Suppressor macrophage treated with lipopolysaccharide for 1 hour (primary cell): ENCODE measurements at places on chromosomes 5 and 9.

DNA sequence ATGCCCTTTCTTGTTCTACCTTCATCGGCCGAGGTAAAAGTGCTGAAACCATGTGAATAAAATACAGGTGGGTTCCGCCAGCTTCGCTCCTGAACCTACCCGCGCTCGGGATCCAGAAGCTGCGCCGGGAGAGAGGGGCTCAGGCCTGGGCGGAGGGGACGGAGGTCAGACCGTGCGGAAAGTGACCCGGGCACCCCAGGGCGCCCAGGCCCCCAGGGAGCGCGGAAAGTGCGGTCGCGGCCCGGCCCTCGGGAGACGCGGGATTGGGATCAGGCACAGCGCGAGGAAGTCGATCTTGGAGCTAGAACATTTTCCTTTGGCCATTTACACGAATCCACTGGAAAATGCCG is 329 bp downstream of the SYK start:
- peak; percentile 38 for DNase-seq

GRCh38 chr5:141422742-141423291 is 2.0 kb downstream of the PCDHGA11 start:
- no peak for DNase-seq

DNA sequence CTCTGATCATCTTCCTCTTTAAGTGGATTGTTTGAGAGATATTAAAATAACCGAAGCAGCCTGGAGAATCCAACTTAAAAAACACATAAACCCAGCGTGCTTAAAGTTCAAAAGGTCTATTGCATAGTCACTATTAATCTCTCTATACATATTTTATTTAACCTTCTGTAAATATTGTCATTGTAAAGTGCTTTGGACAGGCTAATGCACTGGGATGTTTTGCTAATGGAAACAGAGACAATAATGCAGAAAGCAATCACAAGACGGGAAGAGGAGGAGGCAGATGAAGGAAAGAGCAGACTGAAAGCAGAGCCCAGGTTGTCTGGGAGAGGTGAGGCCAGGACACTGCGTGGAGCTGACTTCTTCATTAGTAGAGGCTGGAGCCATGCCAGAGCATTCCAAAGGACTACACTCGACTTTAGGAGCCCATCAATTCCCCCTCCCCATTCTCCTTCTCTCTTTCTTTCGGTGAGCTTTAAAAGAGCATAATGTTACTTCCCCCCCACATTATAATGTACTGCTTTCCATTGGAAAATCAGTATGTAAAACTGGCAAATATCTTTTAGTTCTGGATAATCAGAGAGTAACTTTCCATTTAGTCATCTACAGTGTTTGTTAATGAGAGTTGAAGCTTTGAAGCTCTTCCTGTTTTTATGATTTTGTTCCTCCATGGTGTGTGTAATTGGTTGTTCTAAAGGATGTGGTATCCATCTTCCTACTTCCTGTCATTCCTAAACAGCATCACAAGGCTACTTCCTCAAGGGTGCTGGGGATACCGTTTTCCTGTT is 307.3 kb upstream of the MPDZ start:
- no peak for DNase-seq

DNA sequence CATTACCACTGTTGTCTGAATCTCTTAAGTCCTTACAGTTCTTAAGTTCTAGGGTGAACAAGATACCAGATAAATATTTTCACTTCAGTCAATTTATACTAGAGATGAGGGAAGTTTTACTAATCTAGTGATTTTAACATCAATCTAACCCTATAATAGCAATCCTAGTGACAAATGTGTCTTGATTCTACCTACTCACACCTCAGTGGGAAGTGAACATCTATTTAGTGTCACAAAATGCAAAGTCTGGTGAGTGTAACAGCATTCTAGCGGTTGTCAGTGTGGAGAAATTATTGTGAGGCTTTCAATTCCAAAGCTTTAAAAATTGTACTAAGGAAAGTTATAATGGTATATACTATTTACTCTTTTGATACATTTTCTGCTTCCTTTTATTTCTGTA is 225.8 kb upstream of the CYLC2 start:
- no peak for DNase-seq

DNA sequence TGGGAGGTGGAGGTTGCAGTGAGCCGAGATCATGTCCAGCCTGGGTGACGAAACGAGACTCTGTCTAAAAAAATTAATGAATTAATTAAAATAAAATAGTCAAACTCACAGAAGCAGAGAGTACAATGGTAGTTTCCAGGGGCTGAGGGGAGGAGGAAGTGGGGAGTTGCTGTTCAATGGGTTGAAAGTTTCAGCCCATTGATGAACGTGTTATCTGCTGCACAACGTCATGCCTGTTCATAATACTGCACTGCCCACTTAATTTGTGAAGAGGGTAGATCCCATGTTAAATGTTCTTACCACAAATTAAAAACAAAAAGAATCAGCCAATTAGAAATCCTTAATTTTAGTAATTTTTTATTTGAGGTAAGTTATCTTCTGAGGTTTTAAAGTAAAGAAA is 16.4 kb upstream of the RUFY1 start:
- no peak for DNase-seq

GRCh38 chr9:101418518-101419430 is 16.8 kb downstream of the ALDOB start:
- DNase-seq: no peak

DNA sequence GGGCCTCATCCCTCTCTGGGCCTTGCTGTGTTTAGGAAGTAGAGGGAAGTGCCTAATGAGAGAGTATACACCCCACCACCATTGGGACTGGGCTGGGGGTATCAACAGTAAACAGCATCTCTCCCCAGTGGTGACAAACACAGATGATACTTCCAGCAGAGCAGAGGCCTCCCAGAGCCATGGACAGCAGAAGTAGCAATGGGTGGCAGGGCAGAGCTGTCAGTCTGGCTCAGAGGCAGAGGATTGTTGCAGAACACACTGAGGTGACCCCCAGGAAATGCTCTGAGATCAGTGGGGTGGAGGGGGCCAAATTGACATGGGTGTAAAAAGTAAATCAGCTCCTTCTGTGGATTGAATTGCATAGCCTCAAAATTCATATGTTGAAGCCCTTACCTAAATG is 12.1 kb upstream of the P4HA2 start:
- DNase-seq: no peak

- DNase-seq: no peak
These were observed 187.7 kb upstream of the KCNN2 start for GRCh38 chr5:114174131-114174530.

GRCh38 chr5:135030123-135030955 is 3.7 kb downstream of the PITX1 start:
- peak; percentile 58 for DNase-seq

DNA sequence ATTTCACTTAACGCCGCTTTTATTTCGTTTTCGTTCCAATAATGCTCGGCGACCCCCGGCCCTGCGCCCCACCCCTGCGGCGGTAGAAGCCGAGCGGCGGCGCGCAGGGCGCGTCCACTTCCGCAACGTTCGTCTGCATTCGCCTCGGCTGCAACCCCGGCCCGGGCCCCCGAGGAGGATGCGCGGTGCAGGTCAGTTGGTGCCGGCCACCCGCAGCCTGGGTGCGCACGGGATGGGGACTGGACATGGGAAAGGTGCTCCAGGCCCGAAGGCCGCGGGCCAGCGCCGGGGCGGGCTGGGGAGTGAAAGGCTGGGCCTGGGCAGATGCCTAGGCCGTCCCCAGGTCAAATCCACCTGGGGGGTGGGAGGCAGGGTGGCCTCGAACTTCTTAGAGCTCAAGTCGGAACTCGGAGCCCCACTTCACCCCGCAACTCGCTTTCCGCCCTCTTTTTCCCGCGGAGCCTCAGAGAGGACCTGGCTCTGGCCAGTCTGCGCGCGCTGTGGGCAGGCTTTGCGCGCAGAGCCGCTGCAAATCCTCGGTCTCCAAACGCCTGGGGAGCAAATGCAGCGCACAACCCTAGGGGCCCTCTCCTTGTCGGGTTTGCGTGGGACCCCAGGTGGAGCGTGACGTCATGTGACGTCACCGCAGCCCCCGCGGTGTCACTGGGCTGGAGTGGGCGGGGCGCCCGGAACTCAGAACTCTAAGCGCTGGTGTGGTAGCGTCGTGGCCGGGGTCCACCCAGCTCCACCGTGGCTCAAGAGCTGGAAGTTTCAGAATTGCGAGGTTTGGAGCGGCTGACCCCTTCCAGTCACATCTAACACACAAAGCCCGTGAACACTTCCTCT is 3.3 kb downstream of the TLX3 start:
- no peak for DNase-seq

DNA sequence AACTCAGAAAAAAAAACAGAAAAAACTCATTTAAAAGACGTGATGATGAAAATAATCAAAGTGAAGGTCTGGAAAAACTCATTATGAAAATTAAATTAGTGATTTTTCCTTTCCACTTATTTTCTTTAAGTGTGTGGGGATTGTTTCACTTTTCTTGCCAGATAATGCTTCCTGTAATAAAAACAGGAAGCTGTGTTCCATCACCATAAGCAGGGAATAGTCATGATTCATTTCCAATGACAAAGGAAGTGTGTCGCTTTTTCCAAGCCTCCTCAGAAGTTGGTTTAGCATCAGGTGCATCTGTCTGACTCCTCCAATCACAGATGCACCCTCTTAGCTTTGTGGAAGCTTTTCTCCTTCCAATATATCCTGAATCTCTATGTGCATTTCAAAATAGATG is 2068.7 kb downstream of the MAT2B start:
- DNase-seq: peak; percentile 63

- no peak for DNase-seq
These were observed 14.5 kb downstream of the FCN2 start for GRCh38 chr9:134895097-134895496.

DNA sequence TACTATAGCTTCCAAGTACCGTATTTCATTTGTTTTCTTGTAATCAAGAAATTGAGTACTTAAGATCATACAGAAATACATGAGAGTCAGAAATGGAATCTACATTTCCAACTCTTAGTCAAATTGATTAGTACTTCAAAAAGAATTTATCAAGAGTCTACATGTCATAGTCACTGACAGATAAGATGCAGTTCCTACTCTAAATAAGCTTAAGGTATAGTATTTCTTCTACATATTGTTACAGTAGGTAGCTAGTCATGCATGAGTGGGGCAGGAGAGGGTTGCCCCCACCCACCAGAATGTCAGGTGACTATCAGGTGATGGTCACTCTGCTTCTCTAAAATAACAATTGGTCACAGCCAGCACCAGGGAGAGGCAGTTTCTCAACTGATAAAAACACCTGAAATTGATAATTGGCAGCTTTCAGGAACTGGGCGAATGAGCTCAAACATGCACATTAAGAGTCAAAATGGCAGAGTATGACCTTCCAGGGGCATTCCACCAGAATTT is 2.9 kb downstream of the BAAT start:
- no peak for DNase-seq

DNA sequence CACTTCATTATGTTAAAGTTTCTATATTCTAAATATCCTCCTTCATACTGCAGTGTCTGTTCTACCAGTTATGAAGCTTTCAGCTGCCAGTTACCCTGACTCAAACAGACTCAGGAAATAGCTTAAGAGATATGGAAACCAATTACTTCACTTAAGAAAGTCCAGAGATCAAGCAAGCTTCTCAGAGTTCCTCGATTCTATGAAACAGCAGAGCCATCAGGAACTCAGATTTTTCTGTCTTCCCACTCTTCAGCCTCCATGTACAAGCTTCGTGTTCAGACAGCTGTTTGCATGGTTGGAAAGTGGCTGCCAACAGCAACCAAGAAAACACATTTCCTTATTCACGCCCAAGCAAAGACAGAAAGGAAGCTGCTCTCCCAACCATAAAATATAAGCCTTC is 216.1 kb downstream of the ACTL7B start:
- peak; percentile 94 for DNase-seq

- no peak for DNase-seq
These were observed 72.6 kb downstream of the DAPK1 start for GRCh38 chr9:87570000-87570908.

DNA sequence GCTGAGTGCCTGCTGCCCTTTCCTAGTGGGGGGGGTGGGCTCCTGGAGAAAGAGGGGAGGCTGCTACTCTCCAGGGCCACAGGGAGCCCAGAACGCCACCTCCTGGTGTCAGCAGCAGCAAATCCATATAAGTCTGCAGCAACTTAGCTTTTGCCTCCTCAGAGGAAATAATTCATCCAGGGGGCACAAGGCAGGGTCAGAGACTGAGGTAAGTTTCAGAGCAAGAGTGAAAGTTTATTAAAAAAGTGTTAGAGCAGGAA is 4.0 kb upstream of the CLPTM1L start:
- DNase-seq: no peak

DNA sequence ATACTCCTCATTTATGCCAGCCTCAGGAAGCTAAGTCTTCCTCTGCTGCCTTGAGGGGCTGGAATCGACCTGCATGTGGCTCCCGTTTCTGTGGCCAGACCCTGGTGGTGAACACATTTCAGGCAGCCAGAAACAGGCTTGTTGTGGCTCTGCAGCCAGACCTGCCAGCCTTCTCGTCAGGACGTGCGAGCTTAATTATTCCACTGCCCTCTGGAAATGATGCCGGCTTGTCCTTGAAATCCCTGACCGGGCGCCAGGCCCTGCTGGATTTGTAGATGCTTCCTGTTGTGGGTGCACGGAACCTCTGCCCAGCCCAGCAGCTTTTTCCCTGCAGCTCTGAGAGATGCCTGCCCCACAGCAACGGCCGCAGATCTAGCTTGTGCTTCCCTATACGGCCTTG is 41.6 kb downstream of the PDZD2 start:
- no peak for DNase-seq

- DNase-seq: no peak
These were observed 152.5 kb downstream of the APBA1 start for GRCh38 chr9:69519470-69520240.

GRCh38 chr9:81898851-81899250 is 29.4 kb upstream of the SPATA31D4 start:
- DNase-seq: no peak

DNA sequence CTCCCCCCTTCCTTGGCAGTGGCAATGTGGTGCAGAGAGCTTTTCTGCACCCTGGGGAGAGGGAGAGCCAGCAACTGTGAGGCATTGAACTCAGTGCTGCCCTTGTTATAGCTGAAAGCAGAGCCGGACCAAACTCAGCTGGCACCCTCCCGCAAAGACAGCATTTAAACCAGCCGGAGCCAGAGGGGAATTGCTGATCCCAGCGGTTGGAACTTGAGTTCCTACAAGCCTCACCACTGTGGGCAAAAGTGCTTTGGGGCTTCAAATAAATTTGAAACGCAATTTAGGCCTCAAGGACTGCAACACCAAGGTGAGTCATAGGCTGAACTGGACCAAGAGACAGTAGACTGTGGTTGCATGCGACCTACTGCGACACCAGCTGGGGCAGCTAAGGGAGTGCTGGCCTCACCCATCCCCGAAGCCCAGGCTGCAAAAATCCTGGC is 207.6 kb upstream of the CDKN2B start:
- peak; percentile 61 for DNase-seq

DNA sequence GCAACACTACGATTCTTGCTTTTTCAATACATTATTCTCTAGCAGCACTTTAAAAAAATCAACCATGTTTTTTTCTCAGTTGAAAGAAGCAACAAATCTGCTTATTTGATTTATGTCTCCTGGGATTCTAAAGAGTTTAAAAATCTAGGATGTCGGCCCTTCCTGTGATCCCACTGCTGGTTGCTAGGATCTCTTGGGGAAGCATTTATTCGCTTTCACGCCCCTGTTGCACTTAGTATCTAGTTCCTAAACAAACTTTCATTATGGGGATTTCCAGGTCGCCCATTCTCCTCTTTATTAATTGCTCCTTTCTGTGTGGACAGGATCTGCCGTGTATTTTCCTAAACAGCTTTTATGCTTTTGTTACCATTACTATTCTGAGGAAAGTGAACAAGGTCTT is 313.5 kb downstream of the AGTPBP1 start:
- no peak for DNase-seq
